ENCODE measurements at places on chromosomes 6 and 20. TPM values are rescaled to one million over a fixed set of nuclear protein-coding genes. Genes with fewer than 3 reads are reported as not detected.

GLP1R gene
- total RNA-seq, result 0.05 TPM

DNA sequence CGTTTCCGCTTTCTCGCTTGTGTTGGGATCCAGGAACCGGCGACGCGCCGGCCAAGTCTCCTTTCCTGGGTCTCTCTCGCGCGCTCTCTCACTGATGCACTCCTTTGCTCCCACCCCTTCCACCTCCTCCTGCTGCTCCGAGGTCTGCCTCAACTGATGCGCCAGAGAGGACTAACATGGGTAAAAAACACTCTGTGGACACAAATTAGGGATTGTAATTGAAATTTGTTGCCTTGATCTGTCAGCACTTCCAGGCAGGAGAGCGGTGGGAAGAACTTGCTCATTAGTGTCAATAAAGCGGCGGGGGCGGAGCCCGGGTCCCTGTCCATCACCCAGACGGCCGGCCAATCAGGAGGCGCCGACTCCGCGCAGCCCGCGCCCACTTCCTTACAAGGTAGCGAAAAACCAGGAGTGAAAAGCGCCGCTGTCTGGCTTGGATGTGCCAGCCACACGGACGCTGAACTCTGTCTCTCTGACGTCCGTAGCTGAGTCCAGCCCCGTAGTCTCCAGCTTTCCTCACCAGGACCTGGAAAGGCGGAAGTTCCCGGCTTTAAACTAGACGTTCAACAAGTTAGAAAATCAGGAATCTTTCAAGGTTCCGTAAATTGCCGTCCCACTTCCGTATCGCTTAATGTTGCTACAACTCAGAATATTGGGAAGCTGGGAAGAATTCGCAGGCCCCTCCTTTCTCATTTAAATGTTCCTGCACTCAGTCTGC lies at the start of gene TBX18:
TBX18 (minus strand) TSS at position 267 of the 718 bp plus-strand sequence. CDS start 417 bp downstream, outside the sequence.
- DNase-seq, result no peak

- DNase-seq, result no peak
Observed at GRCh38 chr6:75481394-75481793, 12.2 kb downstream of the FILIP1 start.

ADGB gene
- not detected for total RNA-seq

DNA sequence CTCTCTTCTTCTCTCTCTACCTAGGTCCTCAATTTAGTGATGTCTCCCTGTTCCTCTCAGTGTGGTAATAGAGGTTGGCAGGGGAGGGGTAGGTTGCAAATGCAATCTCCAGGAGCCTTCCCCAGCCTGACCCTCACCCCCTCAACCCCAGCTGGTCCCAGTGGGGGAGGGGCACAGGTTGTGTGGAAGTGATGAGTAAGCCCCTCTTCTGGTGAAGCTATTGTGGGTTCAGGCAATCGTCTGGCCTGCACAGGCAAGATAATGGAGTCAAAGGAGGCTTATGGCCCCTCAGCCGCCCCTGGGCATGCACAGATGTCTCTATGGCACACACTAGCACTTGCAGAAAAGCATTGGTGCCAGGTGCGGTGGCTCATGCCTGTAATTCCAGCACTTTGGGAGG lies 10.8 kb upstream of the ADA start:
- DNase-seq, result no peak

DNA sequence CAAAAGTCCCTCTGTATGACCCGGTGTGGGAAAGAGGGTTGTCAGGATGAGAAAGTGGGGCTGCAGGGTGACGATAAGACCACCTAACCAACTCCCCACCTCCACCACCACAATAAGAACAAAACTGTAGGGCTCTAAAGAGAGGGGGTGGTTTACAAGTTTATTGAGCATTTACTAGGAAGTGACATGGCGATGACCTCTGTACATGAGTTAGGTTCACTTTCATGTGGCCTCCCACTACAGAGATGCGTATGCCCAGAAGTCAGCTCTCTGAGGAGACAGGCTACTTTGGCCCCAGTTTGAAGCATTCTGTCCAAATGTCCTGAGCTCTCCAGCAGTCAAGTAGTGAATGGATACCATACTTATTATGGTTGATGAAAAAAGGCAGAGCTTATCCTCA lies 28.7 kb upstream of the PI16 start:
- DNase-seq, result no peak

GRCh38 chr6:55729665-55730064 lies 145.7 kb downstream of the BMP5 start:
- DNase-seq, result no peak

CASS4 gene
- 4.6 TPM for total RNA-seq

GRCh38 chr20:46293084-46293483 lies 15.2 kb downstream of the CDH22 start:
- DNase-seq, result no peak

DDX43 gene
- 0.52 TPM for total RNA-seq

- DNase-seq, result no peak
Observed at GRCh38 chr6:117783279-117783678, 108.0 kb downstream of the NUS1 start.

All from activated T-helper 2 cell treated with anti-CD3 and anti-CD28 coated beads, Interferon-gamma antibody, Interleukin-2, Interleukin-4, amounts not matched to agents 10 μg/mL and 5 μg/mL and 100 μg/mL, durations not matched to agents 14 hours and 24 hours and 36 hours (primary cell).